ENCODE measurements at places on chromosomes 6 and 20. TPM values are rescaled to one million over a fixed set of nuclear protein-coding genes. Genes with fewer than 3 reads are reported as not detected.

DNA sequence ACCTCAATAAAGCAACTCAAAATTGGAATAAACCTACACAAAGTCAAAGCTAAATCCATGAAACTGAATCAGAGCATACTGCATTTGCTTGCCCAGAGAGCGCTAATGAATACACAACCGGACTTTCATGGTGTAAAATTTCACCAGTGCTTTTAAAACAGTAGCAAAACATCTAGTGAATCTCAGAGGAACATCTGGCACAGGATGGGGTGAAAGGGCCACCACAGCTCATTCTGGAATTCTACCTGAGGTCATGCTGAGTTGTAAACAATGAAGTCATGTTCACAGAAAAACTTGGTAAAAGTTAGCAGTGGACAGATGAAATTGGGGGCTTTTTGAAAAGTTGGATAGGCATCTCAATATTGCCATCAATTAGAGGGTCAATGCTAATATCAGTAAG, 125.6 kb upstream of the STXBP5 start:
- no peak for DNase-seq

GRCh38 chr6:44475779-44476434, 88.4 kb downstream of the CDC5L start:
- peak; percentile 90 for DNase-seq

- DNase-seq = no peak
Observed at GRCh38 chr20:57960803-57961575, 251.2 kb upstream of the PMEPA1 start.

DNA sequence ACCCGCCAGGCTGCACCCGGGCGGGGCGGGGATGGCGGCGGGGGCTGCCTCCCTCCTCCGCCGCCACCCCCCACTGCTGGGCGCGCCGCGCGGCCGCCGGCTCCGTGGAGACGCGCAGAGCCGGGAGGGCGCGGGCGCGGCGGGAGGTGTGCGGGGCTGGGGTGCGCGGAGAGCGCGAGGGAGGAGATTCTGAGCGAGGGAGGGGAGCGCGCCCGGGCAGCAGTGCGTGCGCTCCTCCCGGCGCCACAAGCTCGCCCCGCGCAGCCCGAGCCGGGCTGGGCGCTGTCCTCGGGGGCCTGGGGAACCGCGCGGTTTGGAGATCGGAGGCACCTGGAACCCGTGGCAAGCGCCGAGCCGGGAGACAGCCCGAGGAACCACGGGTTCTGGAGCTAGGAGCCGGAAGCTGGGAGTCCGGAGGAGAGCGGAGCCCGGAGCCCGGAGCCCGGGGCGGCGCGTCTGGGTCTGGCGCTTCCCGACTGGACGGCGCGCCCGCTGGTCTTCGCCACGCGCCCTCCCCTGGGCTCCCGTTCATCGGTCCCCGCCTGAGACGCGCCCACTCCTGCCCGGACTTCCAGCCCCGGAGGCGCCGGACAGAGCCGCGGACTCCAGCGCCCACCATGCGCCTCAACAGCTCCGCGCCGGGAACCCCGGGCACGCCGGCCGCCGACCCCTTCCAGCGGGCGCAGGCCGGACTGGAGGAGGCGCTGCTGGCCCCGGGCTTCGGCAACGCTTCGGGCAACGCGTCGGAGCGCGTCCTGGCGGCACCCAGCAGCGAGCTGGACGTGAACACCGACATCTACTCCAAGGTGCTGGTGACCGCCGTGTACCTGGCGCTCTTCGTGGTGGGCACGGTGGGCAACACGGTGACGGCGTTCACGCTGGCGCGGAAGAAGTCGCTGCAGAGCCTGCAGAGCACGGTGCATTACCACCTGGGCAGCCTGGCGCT, at the start of gene NTSR1:
Gene NTSR1, plus strand, starts transcription at position 246 of the 946 bp plus-strand sequence. Its CDS starts 372 bp downstream, at position 618.
- DNase-seq = no peak

- no peak for DNase-seq
Observed at GRCh38 chr20:37392441-37393195, 46.7 kb downstream of the SRC start.

- DNase-seq = peak; percentile 80
Observed at GRCh38 chr6:31399589-31400466, 3.6 kb upstream of the MICA start.

GRCh38 chr20:54086507-54087039, 16.2 kb upstream of the BCAS1 start:
- no peak for DNase-seq

- DNase-seq = no peak
Observed at GRCh38 chr6:111566873-111567517, 38.7 kb downstream of the TRAF3IP2 start.

- no peak for DNase-seq
Observed at GRCh38 chr6:24858177-24858653, 59.5 kb upstream of the ARMH2 start.

DNA sequence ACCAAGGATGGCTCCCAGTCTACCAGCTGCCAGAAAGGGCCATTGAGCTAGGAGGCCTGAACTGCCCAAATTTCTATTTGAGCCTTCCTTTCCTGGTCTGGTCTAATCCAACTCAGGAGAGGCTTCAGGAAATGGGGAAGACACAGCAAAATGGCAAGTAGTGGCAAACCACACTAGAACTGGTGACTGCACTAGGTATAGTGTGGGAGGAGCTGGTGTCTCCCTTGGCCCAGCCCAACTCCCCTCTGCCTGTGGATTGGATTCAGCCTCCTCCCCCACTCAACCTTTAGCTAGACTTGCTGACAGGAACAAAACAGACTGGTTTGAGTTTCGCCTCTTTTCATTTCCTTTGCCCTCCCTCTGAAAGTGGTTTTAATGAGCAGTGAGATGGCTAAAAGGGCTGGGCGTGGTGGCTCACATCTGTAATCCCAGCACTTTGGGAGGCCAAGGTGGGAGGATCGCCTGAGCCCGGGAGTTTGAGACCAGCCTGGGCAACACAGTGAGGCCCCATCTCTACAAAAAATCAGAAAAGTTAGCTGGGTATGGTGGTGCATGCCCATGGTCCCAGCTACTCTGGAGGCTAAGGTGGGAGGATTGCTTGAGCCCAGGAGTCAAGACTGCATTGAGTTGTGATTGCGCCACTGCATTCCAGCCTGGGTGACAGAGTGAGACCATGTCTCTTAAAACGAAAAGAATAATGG, 17.5 kb downstream of the MRPS18A start:
- DNase-seq = no peak

- DNase-seq = peak; percentile 3
Observed at GRCh38 chr20:17609811-17610377, 40.0 kb downstream of the DSTN start.

- peak; percentile 56 for DNase-seq
Observed at GRCh38 chr6:47787620-47788497, 6.0 kb downstream of the OPN5 start.

DNA sequence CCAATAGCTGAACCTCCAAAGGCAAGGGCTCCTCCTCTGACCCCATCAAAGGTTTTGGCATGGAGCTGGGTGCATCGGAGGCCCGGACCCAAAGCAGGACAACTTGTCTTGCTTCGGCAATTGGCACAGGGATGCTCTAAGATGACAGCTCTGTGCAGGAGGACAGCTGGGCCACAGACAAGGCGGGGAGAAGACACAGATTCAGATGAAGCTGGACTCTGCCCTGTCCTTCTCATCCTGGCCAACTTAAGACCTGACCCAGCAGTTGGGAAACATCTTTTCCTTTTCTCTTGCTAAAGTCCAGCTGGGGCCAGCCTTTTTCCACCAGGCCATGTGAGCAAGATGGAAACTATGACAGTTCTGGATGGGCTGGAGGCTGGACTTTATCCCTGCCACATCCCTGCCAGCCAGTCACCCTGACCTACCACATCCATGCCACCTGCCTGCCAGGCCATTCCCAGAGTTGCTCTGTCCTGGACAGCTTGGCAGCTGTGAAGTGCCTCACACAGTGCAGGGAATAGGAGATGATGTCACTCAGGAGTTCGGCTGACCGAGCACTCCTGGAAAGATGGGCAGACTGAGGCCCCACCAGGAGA, 12.7 kb upstream of the PSMF1 start:
- DNase-seq = no peak

DNA sequence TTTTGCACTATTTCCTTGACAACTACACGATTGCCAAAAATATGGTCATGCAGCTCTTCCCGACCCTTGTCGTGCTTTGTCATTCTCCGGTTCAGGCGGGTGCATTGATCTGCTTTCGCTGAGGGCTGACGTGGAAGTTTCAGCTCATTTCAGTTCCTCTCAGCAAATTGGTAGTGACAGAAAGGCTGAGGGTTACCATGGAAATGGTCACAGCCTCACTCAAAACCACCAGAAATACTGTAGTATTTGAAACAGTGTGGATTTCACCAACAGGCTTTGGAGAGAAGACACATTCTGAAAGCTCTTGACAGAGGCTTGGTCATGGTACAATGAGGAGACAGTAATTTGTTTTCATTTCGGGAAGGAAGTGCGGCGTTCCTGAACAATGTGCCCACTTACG, 99.7 kb upstream of the EXOC2 start:
- no peak for DNase-seq

DNA sequence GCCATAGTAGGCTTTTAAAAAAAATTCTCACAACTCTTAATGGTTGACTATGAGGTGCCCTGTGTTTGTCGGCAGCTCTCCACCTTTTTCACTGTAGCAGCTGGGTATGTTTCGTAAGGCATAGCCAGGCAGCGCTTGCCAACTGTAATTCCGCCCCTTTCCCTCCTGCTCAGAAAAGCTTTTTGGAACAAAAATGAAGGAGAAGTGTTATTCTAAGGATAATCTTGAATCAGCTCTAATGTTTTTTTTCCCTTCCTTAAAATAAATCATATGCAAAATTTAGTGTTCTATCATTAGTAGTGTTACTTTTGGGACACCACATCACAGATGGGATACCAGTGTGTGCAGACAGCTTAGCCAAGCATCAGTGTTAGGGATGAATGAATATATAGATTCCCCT, 21.2 kb downstream of the RIOK1 start:
- no peak for DNase-seq

- DNase-seq = no peak
Observed at GRCh38 chr6:51365566-51365965, 546.9 kb downstream of the TFAP2B start.

GRCh38 chr6:44129841-44130322, 2.5 kb downstream of the TMEM63B start:
- no peak for DNase-seq

DNA sequence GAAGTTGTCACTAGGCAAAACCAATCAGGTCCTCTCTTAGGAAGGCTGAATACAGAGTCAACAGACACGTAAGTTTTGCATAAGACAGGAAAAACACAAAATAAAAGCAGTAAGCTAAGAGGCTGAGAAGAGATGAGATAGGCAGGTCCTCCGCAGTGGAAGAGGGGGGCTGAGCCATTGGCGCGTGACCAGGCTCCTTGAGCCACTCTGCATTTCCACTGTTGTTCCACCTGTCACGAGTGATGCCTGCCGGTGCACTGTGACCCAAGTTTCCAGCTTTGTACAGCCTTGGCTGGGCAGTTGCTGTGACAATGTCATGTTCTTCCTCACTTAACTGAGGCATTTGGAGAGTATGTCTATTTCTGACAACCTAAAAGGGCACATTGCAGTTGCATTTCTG, 58.6 kb downstream of the NUDT3 start:
- no peak for DNase-seq

- DNase-seq = no peak
Observed at GRCh38 chr20:10513931-10514575, 78.9 kb downstream of the SLX4IP start.

Gene RIPPLY2
- total RNA-seq = not detected

Gene COL9A3
- total RNA-seq = 7.9 TPM

Gene TRIM15
- total RNA-seq = 6.9 TPM

Gene KCNK16
- total RNA-seq = not detected

Gene SCUBE3
- total RNA-seq = 1.5 TPM

Gene PKIB
- 18.6 TPM for total RNA-seq

Gene PGBD1
- 3.8 TPM for total RNA-seq

Gene EYS
- total RNA-seq = not detected

Gene CAGE1
- 0.26 TPM for total RNA-seq

Gene ID4
- total RNA-seq = not detected

Gene ELOVL4
- 0.56 TPM for total RNA-seq
